ENCODE measurements at places on chromosomes 2 and 18. TPM values are rescaled to one million over a fixed set of nuclear protein-coding genes. Genes with fewer than 3 reads are reported as not detected.

CNRIP1 gene
- total RNA-seq, result 55.9 TPM

DNA sequence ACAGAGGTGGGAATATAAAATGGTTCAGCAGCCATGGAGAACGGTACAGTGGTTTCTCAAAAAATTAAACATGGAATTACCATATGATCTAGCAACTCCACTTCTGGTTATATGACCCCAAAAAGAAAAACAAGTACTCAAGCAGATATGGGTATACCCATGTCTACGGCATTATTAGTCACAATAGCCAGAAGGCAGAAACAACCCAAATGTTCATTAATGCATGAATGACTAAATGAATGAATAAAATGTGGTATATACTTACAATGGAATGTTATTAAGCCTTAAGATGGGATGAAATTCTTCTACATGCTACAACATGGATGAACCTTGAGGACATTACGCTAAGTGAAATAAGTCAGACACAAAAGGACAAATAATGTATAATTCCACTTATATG is 266.8 kb upstream of the FBXO11 start:
- DNase-seq, result no peak

DNA sequence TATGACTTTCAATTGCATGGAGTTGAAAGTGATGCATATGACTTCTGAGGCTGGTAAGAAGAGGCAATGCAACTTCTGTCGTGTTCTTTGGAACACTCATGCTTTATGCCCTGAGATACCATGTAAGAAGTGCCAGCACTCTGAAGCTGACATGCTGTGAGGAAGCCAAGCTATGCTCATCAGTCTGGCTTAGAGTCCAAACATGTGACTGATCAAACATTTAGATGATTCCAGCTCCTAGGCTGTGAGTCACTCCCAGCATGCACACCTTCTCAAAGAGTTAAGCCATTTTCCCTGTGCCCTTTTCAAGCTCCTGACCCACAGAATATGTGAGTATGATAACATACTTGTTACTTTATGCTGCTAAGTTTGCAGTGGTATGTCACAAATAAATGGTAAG is 15.8 kb upstream of the VRK2 start:
- DNase-seq, result no peak

- no peak for DNase-seq
Measured at GRCh38 chr2:19883971-19884720, 17.6 kb downstream of the TTC32 start.

DNA sequence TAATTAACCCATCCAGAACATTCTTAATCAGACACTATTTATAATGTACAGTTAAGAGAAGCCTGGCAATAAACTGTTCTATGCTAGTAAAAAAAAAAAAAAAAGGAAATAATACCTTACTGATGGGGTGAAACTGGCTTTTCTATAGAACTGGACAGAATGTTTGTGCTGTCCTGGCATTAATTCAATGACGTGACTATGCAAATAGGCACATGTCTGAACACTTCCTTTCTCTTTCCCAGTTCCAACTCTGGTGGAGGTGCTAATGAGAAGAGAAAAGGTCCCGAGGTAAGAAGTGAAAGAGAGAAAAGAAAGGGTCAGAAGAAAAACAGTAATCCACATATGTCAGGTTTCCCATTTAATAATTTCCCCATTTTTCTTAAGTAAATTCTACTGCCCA is 508.4 kb downstream of the ZEB2 start:
- no peak for DNase-seq

Measured in spinal cord (tissue), 10 donors.